NCI-H187 (cell line): ENCODE measurements at places on chromosomes 3 and 15.
A peak's percentile ranks its signal among the peaks of the same experiment; 100 is the strongest.

GRCh38 chr15:69244798-69245197, 53.9 kb upstream of the PAQR5 start:
- DNase-seq = no peak

DNA sequence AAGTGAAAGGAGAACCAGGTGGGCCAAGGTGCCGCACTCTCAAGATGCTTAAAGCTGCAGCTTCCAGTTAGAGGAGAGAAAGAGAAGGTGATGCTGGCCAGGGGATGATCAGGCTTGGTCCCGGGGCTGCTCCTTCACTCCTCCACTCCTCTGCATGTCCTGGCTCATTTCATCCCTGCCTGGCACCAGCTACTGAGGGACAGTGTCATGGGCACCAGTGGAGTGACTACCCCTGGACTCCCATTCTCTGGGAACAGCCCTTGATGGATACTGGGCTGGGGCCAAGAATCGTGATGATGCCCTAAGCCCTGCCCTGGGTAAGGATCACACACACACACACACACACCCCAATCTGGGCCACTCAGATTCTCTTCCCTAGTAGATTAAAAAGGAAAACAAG, 243.7 kb downstream of the UACA start:
- no peak for DNase-seq

- DNase-seq = no peak
These were observed 583.8 kb upstream of the ZNF717 start for GRCh38 chr3:76369170-76369569.

GRCh38 chr3:25427942-25428788, at the start of gene RARB:
TSS of gene RARB (plus strand) at chr3:25428263. CDS start at chr3:25428732, 469 bp downstream.
- no peak for DNase-seq

DNA sequence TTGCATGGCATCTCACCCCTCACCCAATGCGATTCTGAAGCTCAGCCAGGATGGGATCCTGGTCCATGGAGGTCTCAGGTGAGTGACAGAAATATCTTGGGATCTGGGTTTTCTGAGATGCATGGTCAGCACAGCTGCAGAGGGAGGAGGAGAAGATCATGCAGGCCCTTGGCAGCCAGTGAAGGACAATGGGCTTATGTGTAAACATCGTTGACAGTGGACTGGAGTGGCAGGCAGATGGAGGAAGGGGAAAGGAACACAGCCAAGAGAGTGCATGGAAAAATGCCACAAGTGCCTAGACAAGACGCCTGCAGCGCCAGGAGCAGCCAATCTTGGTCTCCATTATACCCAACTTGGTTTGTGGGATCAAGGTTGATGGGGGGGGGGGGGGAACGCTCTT, 347.9 kb downstream of the MCTP2 start:
- no peak for DNase-seq

DNA sequence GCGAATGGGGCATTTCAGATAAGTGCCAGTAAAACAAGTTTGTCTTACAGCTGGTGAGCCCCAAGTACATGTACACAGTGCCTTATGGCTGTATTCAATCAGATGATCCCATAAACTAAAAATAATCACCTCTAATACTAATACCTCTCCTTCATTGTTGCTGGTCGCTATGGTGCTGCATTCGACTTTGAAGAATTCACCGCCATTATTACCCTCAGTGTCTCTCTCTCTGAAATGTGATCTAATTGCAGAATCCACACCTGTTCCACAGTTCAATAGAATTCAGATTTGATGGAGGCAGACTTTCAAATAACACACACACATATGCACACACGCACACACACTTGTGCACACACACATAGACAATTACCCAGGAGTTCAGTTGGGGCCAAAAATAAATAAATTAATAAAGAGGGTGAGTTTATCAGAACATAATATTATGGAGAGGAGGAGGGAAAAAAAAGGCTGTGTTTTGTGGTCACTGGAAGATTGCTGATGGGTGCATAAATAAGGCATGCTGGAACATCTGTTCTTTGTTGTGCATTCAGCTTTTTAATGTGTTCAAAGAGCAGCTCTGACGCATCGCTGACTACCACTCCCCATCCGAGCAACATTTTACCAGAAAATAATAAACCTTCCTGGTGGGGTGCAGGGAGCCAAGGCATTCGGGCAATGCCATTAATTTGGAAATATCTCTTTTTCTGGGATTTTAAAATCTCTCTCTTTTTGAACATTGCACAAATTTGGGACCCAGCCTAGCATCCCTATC, 235.7 kb downstream of the SATB1 start:
- peak; percentile 2 for DNase-seq

DNA sequence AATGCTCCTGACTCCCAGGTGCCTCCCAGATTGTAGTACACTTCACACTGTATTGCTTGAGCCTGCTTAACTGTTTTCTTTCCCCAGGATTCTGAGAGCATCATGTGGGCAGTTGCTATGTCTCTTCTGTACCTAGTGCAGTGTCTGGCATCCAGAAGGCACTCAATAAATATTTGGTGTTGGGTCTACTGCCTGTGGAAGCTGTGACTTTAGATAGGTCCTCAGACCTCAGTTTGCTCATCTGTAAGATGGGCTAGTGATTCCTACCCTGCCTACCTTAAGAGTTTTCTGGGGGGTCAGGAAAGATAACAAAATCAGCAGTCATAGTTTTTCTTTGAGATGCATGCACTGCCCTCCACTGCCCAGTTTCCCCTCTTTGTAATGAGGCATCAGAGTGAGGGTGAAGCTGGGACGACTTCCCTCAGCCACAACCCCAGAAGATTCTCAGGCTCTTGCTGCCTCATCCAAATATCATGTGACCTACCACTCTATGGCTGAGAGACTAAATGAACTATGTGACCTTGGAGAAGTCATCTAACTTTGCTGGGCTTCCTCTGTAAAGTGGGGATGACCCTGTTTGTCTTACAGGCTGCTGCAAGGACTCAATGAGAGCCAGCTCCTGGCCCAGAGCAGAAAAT, 50.4 kb downstream of the ATP2B2 start:
- no peak for DNase-seq

DNA sequence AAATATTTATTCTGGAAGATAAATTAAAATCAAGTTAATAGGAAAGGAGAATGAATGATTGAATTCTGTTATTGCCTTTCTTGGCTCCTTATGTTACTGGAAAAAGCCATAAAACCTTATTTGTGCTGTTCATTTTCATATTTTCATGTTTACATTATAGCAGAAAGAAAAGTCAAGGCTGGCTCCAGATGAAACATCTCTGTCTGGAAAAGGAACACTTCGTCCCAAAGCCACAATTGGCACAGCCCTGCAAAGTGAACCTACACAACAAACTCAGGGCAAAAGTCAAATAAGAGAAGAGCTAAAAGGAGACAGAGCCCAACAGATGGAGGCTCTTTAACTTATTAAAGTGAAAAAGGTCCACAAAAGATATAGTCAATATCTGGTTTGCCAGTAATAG, 73.4 kb downstream of the GTPBP8 start:
- no peak for DNase-seq
